SIG-M5 (cell line): ENCODE measurements at places on chromosomes 6 and 20.

DNA sequence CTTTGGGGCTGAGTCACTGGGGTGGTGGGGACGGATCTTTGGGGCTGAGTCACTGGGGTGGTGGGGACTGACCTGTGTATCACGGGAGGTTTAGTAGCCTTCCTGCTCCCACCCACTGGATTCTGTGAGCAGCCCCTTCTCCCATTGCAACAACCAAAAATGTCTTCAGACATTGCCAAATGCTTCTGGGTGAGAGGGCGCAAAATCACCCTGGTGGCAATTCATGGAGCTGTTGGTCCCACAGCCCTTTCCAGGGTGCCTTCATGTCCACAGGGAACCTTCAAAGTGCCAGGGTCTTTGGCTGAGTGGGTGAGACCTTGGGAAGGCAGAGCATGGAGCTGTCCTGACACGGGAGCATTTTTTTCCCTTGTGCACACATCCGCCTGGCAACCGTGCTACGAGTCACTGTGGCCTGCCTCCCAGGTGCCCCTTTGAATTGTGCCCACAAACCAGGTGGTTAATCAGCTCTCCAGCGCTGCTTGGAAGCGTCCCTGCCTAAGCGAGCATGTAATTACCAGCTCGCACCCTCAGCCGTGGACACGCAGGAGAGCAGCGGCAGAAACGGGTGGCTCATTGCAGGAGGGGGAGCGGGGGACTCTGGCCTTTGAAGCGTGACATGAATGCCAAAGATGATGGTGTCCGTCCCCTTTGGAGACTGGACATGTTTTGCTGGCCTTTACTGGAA lies 27.4 kb upstream of the APCDD1L start:
- DNase-seq = no peak

- DNase-seq = no peak
Observed at GRCh38 chr6:33154349-33154748, 37.9 kb downstream of the COL11A2 start.

- no peak for DNase-seq
Observed at GRCh38 chr6:81933089-81933488, 180.6 kb upstream of the TENT5A start.

- DNase-seq = no peak
Observed at GRCh38 chr6:37134396-37135191, 35.4 kb upstream of the PIM1 start.

DNA sequence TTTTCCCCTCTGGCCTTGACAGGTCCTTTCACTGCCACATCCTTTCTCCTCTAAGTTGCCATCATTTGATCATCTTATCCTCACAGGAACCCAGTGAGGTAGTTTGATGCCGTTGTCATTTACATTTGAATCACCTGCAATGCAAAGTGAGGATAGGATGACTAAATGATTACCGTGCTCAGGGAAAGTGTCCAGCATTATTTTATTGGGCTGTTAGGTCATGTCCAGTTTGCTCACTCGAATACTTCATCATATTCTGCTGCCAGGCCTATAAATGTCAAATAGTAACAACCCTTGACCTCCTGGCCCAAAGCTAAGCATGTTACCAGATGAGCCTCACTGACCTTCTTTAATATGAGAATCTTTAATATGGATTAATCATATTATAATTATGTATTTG lies 1068.7 kb upstream of the FLRT3 start:
- DNase-seq = no peak

- DNase-seq = no peak
Observed at GRCh38 chr6:116280161-116280932, 617 bp upstream of the TSPYL1 start.

DNA sequence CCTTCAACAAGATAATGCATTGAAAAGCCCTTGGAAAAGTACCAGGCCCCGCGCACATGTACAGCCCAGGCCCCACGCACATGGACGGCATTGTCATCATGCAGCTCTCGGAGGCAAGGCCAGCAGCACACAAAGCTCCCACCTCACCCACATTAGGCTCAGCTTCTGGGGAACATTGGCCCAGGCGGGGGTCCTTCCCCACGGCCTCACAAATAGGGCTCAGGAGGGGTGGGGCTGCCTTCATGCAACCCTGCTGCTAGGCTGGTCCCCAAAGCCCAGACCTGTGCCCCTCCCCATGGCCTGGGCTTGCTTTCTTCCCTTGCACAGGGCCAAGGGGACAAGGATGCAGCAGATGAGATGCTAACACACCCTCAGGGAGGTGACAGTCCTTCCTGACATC lies 26.7 kb downstream of the NPEPL1 start:
- no peak for DNase-seq

GRCh38 chr6:127186889-127187288 lies 68.4 kb downstream of the RSPO3 start:
- DNase-seq = no peak

- DNase-seq = no peak
Observed at GRCh38 chr6:47634210-47635047, 64.0 kb upstream of the ADGRF4 start.

- no peak for DNase-seq
Observed at GRCh38 chr6:42274898-42275297, 57.2 kb upstream of the MRPS10 start.

DNA sequence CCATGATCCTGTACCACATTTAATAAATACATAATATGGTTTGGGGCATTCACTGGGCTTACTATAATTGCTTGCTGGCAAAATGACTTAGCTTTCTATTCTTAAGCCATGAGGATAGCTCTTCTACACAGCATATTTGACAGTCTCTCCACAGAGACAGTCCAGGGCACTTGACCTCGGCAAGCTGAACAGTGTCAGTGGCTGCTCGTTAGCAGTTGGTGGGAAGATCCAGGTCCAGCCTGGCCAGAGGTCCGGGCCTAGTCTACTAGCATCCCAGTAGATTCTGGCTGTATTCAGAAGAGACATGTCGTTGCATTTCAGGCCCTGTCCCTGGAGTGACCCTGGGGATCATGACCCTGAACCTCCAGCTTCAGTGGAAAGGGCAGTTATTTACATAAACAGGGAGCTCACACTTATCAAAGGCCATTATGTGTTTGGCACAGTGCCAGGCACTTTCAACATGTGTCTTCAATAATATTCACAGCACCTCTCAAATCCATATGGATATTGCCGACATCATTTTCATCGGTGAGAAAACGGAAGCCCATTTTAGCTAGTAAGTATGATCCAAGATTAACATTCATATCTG lies 139.0 kb downstream of the IMPG1 start:
- DNase-seq = no peak

DNA sequence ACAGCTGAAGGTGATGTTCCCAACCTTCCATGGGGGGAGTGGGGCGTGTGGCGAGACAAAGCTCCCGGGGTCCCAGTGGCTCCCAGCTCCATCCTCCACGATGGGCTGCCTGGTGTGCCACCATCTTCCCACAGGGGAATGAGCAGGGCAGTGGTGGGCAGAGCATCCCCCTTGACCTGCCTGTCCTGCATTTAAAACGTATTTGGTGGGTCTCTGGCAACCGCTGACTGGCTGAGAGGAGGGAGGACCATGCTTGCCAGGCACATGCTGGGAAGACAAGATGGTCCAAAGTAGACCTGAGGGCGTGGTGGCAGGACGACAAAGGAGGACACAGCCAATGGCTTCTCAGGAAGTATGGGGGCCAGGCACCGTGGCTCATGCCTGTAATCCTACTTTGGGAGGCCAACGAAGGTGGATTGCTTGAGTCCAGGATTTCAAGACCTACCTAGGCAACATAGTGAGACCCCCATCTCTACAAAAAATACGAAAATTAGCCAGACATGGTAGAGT lies 4.9 kb downstream of the TLDC2 start:
- no peak for DNase-seq

GRCh38 chr6:46420921-46421638 lies 70.2 kb downstream of the RCAN2 start:
- DNase-seq = no peak

DNA sequence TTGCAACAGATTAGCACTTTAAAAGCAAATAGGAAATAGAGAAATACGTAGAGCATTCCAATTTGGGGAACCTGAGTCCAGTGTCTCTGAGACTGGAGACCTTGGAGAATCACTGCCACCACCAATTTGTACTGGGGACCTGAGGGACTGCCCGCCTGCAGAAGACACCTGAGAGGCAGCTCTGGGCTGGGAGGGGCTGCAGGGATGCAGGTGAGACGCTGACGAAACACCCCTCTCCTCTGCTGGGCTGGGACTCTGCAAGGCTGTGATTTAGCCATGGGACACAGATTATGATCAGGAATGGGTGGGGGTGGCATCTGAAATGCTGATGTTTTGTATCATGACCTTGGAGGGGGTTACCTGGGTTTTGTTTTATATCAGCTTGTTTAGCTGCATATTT lies 7.0 kb upstream of the APMAP start:
- DNase-seq = no peak

DNA sequence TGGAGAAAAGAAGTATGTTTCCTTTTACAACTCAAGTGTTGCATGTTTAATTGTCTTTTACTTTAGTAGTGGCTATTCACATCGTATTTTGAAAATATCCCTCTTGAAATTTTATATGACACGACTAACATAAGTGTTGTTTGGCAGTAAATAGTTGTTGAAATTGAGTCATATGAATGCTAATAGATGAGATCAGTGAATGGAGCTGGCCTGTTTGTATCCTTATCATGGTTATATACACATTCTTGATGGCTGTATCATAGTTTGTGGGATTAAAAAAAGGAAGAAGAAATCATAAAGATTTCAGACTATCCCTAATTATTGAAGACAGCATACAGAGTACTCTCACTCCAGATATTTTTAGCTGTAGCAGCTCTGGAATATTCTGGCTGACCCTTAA lies 8.2 kb upstream of the RAE1 start:
- DNase-seq = no peak

- no peak for DNase-seq
Observed at GRCh38 chr20:19993958-19994669, 23.0 kb upstream of the NAA20 start.

GRCh38 chr6:141133836-141134235 lies 998.9 kb upstream of the GJE1 start:
- DNase-seq = no peak

- DNase-seq = no peak
Observed at GRCh38 chr6:88814909-88815308, 148.5 kb downstream of the RNGTT start.

GRCh38 chr20:47854687-47855212 lies 69.5 kb upstream of the SULF2 start:
- DNase-seq = no peak

DNA sequence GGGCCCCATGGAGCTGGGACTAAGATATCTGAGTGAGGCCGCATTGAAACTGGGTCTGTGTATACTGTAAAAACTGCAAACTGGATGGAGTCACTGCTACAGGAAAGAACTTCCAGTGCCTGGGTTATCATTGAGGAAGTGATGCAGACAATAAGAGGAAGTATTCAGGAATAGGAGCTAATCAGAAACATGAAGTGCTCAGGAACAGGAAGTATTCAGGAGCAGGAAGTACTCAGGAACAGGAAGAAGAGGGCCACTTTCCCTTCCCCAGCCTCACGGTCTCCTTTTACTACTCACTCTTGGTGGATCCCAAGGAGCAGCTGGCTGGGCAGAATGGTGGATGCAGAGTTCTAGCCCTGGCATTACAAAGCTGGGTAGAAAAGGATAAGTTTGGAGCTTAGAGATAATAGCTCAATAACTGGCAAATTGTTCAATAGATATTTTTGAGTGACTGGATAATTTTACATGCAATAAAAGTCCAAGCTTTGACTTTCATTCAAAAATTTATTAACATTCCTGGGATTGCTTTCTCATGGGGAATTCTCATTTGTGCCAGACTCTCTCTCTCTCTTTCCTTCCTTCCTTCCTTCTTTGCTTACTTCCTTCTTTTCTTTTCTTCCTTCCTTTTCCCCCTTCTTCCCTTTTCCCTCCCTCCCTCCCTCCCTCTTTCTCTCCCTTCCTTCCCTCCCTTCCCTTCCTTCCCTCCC lies 82.2 kb upstream of the PAX1 start:
- no peak for DNase-seq

DNA sequence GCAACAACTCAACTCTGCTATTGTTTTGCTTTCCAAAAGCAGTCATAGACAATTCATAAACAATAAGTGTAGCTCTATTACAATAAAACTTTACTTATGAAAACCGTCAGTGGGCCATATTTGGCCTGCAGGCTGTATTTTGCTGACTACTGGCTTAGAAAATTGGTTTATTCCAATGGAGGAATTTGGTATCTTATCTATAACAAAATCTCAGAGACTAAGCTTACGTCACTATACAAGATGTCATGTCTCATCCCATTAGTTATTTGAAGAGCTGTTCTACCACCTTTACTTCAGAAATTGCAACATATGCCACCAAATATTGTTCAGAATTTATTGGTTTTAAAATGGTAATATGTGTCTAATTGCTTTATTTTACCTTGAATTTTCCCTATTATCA lies 436.9 kb downstream of the HTR1B start:
- no peak for DNase-seq

GRCh38 chr20:270517-270916 lies 13.0 kb downstream of the DEFB132 start:
- DNase-seq = no peak

DNA sequence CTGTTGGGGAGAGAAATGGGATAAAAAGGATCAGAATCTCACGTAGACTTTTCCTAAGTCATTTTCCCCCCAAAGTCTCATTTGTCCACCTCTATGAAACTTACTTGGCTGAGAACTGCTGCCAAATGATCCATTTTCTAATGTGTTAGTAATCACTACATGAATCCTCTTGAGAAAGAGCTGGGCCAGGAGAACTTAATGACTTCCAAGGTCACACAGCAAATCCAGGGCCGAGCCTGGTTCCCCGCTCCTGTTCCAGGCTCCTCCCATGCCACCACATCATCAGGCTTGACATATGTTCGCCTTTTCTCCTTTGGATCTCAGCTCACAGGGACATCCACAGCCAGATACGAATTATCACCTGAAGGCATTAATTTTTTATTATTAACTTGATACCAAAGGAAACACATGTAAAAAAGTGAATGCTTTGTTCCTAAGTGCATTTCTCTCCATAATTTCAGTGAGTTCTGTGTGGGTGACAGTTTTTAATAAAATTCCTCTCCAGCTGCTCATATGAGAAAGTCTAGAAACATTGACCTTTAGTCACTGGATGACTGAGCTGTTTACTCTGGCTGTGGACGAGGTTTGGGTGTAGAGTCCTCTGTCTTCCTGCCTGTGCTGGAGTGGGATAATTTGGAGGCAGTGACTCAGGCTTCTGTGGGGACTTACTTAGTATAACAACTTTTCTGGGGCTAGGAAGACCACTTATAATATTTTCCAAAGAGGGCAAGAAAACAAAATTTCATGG lies 276.3 kb downstream of the PAX1 start:
- DNase-seq = no peak

DNA sequence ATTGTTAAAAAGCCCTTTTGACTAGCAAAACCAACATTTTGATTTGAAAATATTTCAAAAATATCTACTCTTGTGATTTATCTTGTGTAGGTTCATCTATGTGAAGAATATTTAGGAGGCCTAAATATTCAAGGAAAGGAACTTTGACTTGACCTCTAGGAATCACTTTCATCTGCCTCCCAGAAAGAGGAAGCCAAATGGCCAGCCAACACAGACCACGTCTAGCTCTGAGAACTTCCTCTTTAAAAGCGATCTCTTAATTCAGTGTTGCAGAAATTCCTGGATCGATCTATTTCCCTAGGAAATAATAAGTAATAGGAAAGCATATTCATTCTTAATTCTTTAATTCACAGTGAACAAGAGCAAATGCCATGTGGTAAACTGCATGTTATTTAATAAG lies 9.6 kb upstream of the MOXD1 start:
- DNase-seq = no peak
